Iris pigment epithelial cell (primary cell): ENCODE measurements at places on chromosomes 1 and 21.

DNA sequence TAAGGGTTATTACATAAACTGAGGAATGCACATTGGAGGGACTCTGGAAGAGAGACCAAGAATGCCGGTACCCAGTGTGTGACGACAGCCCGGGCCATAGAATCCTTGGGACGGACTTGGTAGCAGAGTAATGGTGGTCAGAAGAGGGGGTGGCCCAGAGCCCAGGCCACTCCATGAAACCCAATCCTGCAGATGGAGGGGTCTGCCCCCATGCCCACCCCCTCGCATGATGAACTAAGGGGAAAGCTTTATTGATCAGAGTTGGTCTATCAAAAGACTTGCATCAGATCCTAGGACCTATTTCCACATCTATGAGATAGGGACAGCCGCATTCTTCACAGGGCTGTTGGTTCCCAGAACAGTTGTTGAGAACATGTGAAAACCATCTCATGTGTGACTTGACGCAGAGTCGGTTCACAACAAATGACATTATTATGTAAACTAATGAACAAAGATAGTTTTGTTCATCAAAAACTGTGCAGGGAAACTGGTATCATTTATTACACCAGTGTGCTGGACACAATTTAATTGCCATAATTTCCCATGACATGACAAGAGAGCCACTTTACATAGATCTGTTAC, 21.5 kb upstream of the SDC3 start:
- DNase-seq: no peak

- DNase-seq: peak; percentile 4
These were observed 127.8 kb downstream of the LMX1A start for GRCh38 chr1:165228676-165229075.

- DNase-seq: no peak
These were observed 12.7 kb downstream of the RNF207 start for GRCh38 chr1:6218375-6219164.

GRCh38 chr1:37038227-37039093, 4.1 kb upstream of the GRIK3 start:
- no peak for DNase-seq

- DNase-seq: no peak
These were observed 32.4 kb downstream of the CDK18 start for GRCh38 chr1:205536759-205537361.

- DNase-seq: peak; percentile 72
These were observed 67.8 kb upstream of the BCL10 start for GRCh38 chr1:85344256-85344694.
